KG1 (cell line): ENCODE measurements at places on chromosomes 1 and 21.
A peak's percentile ranks its signal among the peaks of the same experiment; 100 is the strongest.

DNA sequence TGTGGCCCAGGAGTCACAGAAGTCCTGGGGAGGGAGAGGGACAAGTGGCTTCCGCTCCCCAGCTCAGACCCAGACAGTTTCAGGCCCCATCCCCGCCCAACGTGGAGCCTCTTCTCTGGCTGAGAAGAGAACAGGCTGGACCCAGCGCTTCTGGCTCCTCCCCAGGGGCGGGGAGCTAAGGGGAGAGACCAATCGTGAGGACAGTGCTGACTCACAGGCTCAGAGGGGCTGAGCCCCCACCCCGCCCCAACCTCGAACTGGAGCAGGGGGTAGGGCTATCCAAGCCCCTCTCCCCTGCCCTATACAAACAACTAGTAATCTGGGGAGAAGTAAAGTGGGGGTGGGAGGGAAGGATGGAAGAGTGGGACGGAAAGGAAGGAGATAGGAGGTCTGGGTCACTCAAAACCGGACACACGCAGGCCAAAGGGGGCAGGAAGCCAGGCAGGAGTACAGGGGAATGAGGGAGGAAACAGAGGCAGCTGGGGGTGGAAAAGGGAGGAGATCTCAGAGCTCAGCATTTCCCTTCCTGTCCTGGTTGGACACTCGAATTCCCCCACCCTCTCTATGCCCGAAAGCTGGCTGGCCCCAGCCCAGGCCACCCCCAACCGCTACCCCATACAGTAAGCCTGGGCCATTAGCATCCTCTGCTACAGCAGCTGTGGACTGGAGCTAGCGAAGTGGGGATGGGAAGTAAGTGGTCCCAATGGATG lies at the start of gene SHC1:
Gene SHC1, minus strand, starts transcription at position 117 of the 710 bp plus-strand sequence. CDS start 221 bp downstream, outside the sequence.
- DNase-seq = no peak

DNA sequence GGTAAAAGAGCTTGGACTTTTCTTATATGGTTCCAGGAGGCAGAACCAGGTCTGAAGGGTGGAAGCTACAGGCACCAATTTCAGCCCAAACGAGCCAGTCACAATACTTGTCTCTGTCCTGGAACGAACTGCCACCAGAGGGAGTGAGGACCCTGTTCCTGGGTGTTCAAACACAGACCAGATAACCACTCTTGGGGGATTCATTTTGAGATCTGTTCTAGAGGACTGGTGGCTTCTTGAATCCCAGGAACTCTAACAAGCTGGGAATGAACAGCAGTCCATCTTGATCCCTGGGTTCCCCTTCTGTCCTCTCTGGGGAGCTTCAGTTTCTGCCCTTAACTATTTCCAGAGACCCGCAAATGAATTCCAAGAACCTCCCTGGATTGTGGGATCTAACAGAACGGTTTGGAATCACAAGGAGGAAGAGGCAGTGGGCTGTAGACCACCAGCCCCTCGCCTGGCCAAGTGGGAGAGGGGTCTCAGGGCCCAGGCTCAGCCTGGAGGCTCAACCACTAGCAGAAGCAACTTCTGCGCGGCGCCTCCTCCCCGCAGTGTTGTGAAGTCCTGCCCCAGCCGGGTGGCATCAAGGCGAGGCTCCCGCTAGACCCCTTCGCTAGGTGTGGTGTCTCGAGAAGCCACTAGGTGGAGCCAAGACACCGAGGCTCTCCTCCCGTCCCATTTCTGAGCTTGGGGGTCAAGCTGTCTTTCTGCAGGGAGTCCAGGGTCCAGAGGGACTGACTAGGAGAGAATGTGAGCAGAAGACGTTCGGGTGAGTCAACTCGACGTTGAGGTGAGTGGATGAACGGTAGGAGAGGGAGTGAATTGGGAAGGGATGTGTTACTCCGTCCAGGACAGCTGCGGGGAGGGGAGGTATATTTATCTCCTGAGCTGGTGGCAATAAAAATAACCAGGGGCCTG lies 12.1 kb upstream of the NES start:
- peak; percentile 61 for DNase-seq

DNA sequence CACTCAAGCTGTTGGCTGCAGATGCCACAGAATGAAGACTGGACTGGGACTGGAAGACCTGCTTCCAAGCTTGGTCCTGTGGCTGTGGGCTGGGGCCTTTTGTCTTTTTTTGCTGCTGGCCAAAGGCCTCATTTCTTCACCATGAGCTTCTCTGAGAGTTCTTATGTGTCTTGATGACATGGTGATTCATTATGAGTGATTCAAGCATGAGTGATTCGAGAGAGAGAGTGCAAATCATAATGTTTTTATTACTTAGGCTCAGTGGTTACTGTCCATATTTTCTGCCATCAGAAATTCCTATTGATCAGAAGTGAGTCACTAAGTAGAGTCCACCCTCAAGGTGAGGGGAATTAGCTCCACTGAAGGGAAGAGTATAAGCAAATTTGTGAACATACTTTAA lies 94.0 kb downstream of the PCP4 start:
- no peak for DNase-seq

DNA sequence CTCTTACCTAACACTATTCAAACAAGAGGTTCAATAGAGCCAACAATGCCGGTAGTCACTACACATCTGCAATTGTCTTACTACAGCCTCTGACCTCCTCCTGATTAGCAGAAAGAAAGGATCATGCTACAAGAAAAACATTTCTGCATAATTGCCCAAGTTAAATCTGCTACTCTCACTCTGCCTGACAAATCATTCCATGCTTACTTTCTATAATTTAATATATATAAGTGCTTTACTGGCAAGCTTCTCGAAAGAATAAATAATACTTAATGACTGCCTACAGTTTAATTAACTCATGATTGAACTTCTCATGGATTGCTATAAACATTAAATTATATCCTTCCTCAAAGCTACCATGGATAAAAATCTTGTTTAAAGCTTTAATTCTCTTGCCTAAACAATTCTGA lies 156.0 kb downstream of the SLC45A1 start:
- DNase-seq = no peak

DNA sequence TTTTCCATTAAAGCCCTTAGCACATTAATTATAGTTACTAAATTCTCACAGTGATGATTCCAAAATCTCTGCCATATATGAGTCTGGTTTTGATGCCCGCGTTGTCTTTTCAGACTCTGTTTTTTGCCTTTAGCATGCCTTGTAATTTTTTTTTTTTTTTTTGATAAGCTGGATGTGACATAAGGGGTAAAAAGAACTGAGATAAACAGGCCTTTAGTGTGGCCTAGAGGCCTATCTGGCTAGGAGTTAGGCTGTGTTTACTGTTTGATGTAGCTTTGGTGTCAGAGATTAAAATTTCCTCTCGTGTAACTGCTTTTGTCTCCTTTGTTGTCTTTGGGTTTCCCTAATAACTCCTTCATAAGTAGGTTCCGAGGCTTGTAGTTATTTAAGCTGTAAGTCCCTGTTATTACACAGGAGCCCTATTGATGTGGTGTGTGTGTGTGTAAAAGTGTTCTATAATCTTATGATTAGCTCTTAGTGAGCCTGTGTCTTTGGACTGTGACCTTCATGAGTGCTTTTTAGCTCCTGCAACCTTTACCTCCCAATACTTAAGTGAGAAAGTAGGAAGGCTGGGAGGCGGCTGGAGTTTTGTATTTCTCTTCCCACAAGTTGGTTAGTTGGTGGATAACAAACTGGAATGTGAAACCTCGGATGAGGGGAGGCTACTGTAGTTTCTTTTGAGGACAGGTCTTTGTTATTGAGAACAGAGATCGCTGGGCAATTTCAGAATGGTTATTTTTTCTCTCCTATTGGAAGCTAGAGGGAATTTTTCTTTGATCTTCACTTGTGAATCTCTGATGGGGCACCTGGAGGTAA lies 19.3 kb downstream of the HS2ST1 start:
- DNase-seq = no peak
